ENCODE measurements at places on chromosomes 5 and 9. TPM values are rescaled to one million over a fixed set of nuclear protein-coding genes. Genes with fewer than 3 reads are reported as not detected.

DNA sequence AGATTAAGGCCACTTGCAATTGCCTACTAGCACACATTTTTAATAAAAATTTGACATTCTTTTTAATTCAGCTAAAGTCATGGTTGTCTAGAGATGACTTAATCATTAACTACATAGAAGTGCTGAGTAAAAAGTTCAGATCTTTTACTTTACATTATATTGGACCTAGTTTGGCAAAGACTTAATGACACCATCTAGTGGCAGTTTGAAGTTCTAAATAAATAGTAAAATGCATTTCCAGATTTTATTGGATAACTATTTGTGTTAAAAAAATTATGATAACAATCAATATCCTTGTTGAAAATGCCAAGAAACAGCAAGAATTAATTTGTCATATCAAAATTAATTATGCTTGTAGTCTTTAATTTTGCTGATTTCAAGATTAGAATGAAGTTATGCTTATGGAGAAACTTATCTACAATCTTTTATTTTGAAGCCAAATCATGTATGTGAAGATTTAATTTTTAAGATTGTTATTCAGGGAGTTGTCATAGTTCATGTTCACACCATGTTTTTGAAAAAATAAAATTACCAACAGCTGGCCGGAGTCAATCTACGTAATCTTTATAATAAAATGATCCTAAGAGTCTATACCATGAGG, 69.6 kb upstream of the PJA2 start:
- no peak for DNase-seq

- no peak for DNase-seq
Observed at GRCh38 chr5:43099640-43100039, 21.1 kb upstream of the ZNF131 start.

DNA sequence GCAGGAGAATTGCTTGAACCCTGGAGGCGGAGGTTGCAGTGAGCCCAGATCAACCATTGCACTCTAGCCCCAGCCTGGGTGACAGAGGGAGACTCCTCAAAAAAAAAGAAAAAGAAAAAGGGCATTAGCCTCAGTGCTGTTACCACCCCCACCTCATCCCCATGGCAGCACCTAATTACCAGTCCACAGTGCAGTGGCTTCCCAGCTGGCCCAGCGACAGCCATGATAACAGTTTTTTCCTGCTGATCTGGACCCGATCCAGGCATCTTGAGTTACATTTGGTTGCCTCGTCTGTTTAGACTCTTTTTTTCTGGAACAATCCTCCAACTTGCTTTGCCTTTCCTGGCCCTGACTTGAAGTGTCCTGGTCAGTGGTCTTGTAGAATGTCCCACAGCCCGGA, 24.4 kb downstream of the NCS1 start:
- DNase-seq: no peak

DNA sequence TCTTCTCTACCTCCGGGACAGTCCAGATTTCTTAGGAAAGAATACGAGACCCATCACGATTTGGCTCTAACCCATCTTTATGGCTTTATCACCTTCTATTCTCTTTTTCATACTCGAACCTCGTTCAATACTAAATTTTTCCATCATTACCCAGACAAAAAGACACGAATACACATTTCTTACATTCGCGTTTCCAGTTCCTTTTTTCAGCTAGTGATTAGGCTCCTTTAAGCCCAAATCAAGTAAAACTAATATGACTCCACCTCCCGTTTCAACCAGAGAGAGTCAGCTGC, 506 bp downstream of the ZBTB6 start:
- no peak for DNase-seq

DNA sequence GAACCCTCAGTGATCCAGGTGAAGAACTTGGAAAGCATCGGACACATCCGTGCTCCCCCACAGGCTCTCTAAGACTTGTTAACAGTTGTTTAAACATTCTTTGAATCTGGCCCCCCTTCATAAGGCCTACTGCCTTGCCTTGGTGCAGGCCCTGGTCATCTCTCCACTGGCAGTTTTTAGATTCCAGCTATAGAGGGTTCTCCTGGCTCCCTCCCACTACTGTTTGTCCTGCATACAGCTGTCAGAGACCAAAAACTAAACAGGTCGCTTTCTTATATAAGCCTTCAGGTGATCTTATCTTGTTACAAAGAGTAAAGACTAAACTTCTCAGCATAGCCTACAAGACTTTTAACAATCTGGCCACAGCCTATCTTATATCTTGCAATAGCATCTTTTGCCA, 32.3 kb downstream of the NRG2 start:
- DNase-seq: no peak

GRCh38 chr9:33246269-33246860, 6.4 kb downstream of the SPINK4 start:
- no peak for DNase-seq

DNA sequence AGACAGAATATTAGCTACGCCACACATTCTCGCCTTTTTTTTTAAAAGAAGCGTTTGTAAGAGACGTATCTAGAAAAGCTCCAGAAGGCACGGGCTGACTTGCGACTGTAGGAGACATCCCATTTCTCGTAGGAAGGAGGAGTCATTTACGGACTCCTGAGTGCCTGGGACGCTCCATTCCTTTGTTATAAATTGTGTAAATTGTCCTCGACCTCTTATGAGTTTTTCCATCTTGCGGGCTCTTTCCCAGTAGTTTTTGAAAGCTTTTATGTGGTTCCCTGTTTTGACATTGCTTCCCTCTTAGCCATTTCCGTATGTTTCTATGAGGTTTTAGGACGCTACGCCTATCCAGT, 1.0 kb downstream of the RABL6 start:
- no peak for DNase-seq

- no peak for DNase-seq
Observed at GRCh38 chr9:6552498-6553121, 92.9 kb downstream of the GLDC start.

The VLDLR gene
- 6.7 TPM for total RNA-seq

The LCN15 gene
- not detected for total RNA-seq

The TAS2R1 gene
- not detected for total RNA-seq

Measured in breast epithelium (tissue), 4 donors.